Mesothelial cell of epicardium (in vitro differentiated cells): ENCODE measurements at places on chromosomes 1 and 21.

- DNase-seq = no peak
Observed at GRCh38 chr21:34279883-34280282, 83.9 kb upstream of the KCNE2 start.

- no peak for DNase-seq
Observed at GRCh38 chr1:44661781-44662682, 12.2 kb downstream of the TMEM53 start.

DNA sequence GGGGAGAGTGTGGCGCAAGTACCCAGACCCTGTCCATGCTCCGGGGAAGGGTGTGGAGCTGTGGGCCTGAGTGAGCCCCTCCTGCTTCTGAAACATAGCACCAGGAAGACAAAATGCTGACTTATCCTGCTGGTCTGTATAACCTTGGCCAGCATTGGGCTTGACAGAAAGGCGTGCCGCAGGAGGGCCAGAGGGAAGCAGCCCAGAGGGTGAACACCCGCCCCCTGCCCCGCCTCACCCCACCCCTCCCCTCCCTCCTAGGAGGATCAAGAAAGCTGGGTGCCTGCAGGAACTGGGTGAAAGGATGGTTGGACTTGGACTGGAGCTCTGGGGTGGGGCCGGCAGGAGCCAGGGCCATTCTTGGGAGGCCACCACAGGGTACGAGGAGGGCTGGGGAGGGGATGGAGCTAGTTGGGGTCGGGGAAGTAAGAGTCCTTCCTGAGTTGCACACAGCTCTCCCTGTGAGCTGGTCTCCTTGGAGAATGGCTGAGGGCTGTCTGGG, 27.1 kb downstream of the PTPRF start:
- no peak for DNase-seq

DNA sequence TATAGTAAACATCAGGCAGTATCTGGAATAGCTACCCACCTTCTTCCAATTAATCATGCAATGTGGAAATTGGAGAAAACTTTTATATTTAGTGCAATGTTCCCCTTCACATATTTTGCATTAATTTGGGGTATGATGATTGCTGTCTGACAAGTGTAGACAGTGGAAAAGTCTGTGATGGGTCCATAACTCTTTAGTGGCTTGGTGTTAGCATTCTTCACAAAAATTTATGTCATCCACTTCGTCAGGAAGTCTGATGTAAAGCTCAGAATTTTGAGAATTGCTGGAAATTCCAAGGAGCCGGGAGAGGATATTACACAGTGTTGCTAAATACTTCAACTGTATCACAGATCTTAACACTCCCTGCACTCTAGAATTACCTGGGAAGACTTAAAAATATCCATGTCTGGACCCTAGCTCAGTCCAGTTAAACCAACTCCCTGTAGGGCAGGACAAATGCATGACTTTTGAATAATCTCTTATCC, 549.7 kb upstream of the PLXNA2 start:
- DNase-seq = no peak

DNA sequence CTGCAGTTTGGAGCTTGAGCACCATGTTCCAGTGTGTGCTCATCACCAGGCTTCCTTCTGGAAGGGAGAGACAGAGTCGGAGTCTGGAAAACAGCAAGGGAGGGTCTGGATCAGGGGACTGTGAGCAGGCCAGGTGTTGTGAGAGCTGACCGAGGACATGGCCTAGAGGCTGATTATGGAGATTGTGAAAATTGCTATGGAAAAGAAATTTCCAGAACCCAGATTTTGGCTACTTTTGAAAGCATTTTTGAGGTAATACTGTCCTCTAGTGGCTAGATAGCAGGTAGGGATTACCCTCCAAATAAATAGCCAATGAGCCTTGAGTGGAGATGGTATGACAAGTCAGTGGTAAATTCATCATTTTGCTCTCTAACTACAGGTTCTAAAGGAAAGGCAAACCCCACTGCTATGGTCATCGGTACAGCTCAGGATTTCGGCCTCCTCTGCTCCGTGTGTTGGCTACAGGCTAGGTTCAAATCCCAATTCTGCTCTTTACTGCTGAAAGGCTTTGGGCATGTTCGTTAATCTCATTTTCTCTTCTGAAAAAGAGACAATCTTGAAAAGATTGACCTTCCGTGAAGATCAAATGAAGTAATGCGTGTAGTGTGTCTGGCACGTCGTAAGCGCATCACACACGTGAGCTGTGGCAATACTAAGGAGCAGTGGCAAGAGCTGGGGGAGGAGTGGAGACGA, 1.0 kb upstream of the HAO2 start:
- no peak for DNase-seq

DNA sequence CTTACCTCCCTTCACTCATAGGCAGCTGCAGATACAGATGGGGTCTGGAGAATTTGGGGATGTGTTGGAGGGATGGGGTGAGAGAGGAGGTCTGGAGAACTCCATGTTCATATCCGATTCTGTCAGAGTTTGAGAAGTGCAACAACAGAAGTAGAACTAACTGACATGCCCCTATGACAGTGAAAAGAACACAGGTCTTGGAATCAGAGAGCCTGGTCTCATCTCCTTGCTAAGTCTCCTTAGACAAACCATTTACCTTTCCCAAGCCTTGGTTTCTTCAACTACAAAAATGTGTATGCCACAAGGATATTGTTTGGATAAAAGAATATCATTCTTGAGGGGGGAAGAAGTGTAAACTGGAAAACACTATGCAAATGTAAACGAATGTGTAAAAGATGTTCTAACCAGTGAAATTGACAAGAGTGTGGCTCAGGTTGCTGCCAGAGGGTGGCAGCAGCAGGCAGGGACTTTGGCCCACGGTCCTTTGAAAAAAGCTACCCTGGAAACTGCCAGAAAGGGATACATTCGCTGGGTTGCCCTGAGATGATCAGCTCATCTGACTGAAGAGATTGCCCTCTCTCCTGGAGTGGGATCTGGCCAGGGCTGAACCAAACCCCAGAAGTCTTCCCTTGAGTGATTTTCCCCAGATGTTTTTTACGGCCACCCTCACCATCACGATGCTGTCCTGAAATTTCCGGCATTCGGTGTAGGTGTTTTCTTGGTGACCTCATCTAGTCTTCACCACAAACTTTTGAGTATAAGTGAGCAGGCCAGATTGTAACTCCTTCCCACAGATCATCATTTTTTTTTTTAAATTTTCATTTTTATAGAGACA, 17.0 kb upstream of the CD2 start:
- DNase-seq = no peak
